GM12865 (cell line): ENCODE measurements at places on chromosomes 7 and 10.

DNA sequence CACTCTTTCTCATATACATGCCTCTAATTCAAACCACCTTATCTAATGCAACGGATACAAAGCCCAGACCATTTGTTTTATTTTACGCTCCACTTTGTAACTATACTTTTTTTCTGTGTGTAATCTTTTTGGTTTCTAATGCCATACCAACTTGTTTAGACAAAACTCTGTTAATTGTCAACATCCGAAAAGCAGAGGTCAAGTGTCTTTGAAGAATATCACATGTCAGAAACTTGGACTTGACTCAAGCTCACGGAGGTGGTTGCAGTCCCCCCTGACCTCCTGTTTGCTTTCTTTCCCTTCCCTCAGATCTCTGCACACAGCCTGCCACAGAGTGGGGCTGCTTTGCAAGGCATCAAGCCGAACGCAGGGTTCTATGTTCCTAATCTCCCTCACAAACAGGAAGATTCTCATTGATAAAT is 698.9 kb downstream of the PARD3 start:
- no peak for DNase-seq

DNA sequence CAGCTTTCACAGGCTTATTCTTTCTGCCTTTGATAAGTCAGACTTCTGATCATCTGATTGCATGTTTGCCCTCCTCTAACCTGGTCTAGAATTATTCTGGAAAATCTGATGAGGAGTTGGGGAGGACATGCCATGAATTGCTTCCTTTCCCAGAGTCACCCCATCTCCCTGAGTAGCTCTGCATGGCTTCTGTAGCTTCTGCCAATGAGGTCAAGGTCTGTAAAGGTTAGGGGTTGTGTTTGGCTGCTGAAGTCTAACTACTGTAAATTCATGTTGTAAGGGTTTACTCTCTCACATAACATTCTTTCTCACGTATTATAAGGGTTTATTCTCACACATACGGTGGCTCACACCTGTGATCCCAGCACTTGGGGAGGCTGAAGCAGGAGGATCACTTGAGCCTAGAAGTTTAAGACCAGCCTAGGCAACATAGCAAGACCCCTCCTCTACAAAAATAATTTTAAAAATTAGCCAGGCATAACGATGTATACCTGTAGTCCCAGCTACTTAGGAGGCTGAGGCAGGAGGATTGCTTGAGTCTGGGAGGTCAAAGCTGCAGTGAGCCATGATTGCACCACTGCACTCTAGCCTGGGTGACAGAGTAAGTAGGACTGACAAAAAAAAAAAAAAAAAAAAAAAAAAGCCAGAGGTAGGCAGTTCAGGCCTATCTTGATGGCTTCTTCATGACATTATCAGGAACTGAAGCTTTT is 10.7 kb downstream of the GSTO2 start:
- DNase-seq: no peak

- no peak for DNase-seq
Measured at GRCh38 chr7:94429153-94429552, 34.5 kb downstream of the COL1A2 start.

GRCh38 chr10:89184638-89185037 is 22.5 kb downstream of the CH25H start:
- no peak for DNase-seq

GRCh38 chr7:144821067-144821466 is 14.8 kb downstream of the TPK1 start:
- peak; percentile 35 for DNase-seq

DNA sequence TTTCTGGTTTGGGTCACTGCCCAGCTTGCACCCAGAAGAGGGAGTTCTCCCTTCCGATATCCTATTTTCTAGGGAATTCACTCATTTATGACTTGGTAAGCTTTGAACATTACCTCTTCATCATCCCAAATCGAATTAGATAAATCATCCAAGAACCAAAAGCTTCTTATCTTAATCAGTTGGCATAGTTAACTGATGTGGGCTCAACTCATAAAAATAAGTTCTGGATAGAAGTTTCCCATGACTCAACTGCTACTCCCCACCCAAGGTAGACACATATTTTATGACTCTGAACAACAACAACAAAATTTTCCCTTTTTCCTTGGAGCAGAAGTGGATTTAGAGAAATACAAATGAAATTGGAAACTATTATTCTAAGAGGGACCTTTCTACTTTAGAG is 102.9 kb upstream of the CCDC6 start:
- DNase-seq: no peak

DNA sequence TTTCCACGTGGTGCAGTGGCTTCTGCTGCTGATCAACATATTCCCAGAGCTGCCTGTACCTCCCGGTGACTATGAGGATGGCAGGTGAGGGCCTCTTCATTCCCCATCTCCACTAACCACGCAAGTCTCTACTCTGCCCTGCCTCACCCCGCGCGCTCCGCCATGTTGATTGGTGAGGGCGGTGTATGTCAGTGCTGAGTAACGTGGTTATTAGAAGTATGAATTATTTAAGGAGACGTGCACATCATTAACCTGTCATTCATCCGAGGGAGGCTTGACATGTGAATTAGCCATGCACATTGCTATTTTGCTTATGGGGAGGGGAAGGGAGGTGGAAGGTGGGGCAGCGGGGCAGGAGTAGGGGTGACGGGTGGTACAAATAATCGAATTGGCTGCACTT is 138.6 kb downstream of the SORCS3 start:
- no peak for DNase-seq

DNA sequence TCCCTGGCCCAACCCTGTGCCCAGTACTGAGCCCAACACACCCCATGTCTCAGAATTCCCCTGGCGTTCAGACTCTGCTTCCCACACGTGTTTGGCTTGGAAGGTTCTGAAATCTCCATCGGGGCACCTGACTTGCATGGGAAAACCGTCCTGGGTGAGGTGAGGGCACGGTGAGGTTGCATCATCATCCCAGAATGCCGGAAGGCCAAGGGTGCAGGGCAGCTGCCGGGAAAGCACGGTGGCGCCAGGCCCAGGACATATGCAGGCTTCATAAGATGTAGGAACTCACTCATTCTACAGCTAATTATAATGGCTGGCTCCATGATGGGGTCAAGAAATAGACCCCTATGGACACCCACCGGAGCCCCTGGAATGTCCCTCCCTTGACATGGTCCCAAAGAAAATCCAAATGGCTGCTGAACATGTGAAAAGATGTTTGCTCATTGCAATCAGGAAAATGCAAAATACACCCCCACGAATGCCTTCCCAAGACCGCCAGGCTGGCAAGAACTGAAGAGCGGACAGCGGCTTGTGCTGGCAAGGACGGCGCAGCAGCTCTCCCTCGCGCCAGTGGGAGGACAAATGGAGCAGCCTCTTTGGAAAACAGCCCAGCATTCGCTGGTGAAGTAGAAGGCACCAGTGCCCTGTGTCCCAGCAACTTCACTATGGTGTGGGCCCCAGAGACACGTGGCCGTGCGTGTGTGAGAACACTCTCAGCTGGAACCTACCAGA is 2.3 kb downstream of the KNDC1 start:
- no peak for DNase-seq

GRCh38 chr10:51386248-51386885 is 312.1 kb downstream of the PRKG1 start:
- no peak for DNase-seq

- peak; percentile 35 for DNase-seq
Measured at GRCh38 chr10:132326925-132327324, 5.1 kb upstream of the LRRC27 start.

GRCh38 chr7:124930655-124931597 is 1.3 kb upstream of the POT1 start:
- no peak for DNase-seq

- DNase-seq: peak; percentile 57
Measured at GRCh38 chr7:34928052-34928451, 109.2 kb downstream of the DPY19L1 start.

DNA sequence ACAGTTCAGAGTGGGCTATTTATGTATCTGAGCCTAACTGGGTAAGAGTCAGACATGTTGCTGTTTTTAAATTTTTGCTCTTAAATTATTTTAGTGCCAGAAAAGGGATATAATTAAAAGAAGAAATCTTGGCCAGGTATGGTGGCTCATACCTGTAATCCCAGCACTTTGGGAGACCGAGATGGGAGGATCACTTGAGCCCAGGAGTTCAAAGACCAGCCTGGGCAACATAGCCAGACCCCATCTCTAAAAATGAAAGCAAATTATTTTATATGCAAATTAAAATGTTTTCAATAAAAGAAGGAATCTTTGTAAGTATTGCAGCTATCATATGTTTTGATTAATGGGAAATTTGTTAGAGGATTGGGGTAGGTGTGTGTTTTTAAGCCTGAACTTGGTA is 39.3 kb downstream of the BNIP3 start:
- no peak for DNase-seq

GRCh38 chr7:149509774-149510173 is 12.2 kb upstream of the ZNF746 start:
- DNase-seq: no peak

- peak; percentile 41 for DNase-seq
Measured at GRCh38 chr7:127850195-127850594, 181.0 kb downstream of the LRRC4 start.

- peak; percentile 30 for DNase-seq
Measured at GRCh38 chr10:63819753-63820329, 298.6 kb downstream of the REEP3 start.

GRCh38 chr7:37993060-37993501 is 72.6 kb downstream of the EPDR1 start:
- DNase-seq: peak; percentile 57
